RCC 7860 (cell line): ENCODE measurements at places on chromosomes 4 and X.

DNA sequence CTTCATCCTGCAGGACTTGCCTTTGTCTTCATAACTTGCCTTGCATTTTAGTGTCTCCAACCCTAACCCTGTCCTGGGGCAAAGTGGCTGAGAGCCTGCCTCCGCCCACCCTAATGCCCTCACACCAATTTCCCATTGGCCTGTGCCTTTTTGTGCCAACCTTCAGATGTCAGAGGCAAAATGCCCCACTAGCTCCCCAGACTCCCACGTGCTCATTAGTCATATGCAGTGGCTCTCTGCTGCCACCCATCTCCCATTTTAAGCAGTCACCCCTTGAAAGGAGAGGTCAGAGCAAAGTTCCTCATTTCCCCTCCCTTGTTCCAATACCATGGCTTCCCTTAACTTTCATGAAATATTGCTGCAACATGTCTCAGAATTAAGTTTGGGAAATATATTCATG, 74.8 kb upstream of the PASD1 start:
- DNase-seq: peak; percentile 8

GRCh38 chr4:138609943-138610350, 367.8 kb upstream of the SLC7A11 start:
- DNase-seq: peak; percentile 66

DNA sequence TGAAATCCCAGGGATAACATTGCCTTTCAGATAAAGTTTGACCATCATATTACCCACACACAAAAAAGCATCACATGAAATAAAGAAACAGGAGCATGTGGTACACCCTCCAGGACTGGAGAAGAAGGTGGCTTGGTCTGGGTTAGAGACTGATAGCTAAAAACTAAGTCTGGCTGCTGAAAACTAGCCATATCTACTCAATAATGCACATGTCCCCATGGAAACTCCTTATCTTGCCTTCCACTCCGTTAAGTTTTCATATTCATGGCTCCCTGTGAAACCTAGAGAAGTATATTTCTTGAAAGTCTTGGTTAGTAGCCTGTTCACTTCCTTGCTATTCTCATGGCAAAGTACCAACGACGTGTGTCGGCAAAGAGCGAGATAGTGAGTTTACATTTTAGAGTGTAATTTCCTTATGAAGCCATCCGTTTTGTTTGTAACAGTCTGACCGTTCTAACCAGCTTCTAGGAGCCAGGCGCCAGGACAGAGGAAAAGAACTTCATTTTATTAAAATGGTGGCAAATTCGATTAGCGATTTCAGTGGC, 6.7 kb upstream of the DCTD start:
- no peak for DNase-seq

DNA sequence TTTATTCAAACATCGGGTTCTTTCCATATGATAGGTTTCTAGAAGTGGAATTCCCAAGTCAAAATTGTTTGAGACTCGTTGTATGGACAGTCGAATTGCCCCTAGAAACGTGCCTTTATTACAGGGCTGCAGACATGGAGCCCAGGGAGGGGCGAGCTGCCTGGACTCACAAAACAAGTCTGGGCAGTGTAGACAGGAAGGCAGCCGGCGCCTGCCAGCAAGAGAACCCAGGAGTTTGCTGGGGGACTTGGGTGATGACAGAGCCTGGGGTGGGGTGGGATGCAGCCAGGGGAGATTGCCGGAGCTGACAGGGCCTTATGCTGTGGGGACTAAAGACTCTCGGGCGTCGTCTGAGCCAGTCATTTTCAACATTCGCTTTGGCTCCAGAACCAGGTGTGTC, 107.4 kb upstream of the MSX1 start:
- no peak for DNase-seq

DNA sequence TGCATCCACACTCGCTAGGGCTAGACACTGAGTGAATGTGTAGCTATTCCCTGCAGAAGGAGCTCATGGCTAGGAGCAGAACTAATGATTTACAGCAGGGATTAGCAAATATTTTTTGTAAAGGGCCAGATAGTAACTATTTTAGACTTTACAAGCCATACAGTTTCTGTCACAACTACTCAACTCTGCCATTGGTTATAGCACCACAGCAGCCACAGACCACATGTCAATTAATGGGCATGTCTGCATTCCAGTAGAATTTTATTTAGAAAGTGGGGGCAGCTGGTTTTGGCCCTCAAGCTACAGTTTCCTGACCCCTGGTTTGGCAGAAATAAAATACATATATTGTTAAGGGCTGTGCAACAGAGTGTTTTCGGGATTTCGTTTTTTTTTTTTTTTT, 192.6 kb downstream of the FRMPD4 start:
- DNase-seq: no peak

- DNase-seq: peak; percentile 50
Measured at GRCh38 chr4:7557456-7557855, 122.7 kb upstream of the PSAPL1 start.
